Stimulated activated CD4-positive, alpha-beta T cell treated with anti-CD3 and anti-CD28 coated beads, Interleukin-12 subunit alpha, Interleukin-12 subunit beta, amount 100 ng/mL, for 48 hours (primary cell): ENCODE measurements at places on chromosomes 6 and 20.

DNA sequence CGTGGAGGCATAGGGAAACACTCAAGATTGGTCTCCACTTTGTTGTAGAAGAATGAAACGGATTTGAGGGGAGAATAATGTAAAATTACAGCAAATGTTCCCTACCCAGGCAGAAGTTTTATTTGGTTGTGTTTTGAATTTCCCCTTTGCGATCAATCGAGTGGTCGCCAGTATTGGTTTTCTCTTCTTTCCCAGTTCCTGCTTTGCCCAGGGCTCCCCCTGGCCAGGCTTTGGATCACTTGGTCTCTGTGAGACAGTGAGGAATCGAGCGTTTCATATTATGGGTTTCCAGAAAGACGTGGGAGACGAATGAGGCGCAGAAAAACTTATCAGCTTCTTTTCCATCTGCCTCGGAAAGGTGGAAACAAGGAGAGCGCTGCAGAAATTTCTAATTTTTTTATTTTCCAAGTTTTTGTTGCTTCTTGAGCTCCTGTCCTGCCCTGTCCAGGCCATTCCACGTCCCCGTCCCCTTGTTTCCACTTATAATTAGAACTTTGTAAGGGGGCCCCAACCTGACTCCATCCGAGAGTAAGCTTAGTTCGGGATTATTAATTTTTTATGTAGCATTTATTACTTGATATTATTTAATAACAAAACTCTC lies 7.5 kb upstream of the TBX18 start:
- DNase-seq = no peak

- DNase-seq = no peak
These were observed 3.6 kb upstream of the HINT3 start for GRCh38 chr6:125952764-125953501.

DNA sequence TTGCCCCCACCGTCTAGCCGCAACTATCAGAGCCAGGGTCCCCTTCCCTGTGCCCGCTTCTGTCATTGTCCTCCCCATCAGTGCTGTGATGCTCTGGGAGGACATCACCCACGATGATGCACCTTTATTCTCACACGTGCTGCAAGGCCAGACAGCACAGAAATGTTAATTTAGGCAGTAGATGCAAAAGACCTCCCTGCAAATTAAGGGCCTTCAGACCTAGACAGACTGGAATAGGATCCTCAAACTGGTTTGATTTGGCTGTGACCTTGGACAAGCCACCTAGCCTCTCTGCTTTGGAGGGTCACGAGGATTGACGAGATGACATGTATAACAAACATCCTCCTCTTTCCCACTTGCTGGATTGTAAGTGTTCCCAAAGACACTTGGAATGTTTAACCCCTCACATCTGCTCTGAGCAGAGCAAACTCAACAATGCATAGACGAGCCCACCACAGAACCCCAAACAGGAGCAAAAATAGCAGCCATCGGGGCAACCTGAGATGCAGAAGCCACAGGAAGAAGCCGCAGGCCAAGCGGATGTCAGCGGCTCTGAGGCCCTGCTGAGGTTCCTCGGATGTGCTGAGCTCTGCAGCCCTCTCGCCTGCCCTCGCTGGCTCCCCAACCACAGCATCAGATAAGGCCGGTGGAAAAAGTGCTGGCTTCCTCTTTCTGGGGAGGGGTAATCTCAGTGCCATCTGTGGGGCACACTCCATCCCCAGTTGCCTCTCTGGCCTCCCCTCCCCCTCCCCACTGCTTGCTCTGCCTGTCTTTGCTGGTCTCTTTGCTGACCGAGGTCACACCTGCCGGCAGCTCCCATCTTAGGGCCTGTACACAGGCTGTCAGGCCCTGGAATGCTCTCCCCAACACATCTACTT lies 35.3 kb downstream of the TOX2 start:
- DNase-seq = peak; percentile 43

- DNase-seq = no peak
These were observed 28.4 kb downstream of the PAQR8 start for GRCh38 chr6:52390361-52390727.

GRCh38 chr6:31422587-31422986 lies 19.2 kb downstream of the MICA start:
- no peak for DNase-seq

DNA sequence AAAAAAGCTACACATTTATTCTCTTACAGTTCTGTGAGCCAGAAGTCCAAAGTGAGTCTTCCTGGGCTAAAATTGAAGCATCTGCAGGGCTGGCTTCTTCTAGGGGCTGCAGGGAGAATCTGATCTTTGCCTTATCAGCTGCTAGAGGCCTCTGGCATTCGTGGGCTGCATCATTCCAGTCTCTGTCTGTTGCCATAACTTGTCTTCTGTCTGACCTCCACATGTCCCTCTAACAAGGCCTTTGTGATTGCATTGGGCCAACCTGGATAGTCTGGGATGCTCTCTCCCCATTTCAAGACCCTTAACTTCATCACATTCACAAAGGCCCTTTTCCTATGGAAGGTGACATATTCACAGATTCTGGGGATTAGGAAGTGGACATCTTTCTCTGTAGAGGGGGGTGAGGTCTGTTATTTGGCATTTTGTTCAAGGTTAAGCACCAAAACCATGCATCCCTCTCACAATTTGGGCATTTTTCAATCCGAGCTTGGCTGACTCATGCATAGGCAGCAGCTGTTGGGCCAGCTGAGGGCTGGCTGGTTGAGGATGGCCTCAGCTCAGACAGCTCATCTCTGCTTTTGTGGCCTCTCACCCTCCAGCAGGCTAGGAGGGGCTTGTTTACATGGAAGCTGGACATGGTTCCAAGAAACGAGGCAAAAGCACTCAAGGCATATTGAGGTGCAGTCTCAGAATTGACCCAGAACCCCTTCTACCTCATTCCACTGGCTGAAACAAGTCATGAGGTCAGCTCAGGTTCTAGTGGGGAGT lies 116.1 kb upstream of the NXT1 start:
- DNase-seq = no peak

DNA sequence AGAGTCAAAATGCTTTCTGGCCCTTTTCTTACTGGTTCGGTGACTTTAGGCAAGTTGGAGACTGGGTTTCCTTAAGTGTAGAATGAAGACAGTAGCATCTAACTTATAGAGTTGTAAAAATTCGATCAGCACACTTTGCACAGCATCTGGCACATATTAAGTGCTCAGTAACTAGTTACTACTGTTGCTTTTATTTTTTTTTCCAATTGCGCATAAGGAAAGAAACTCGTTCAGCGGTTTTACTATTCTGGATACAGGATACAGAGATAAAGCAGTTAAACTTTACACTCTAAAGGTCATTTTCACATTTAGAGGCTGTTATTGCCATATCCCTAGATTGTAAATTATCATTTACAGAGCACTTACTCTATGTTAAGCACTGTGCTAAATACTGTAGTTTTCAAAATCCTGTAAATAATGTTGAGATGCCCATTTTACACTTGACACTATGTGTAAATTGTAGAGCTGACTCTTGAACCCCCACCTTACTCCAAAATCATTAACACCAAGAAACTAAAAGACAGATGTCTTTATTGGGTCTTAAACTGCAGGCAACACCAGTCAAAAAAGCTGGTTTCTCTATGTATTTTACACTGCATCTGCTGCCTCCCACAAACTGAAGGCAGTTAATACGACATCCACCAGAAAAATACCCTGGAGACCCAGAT lies 886 bp downstream of the ROMO1 start:
- DNase-seq = no peak

- no peak for DNase-seq
These were observed 73.4 kb downstream of the FAM229B start for GRCh38 chr6:112160745-112161144.

GRCh38 chr20:62780696-62781095 lies 15.6 kb upstream of the MRGBP start:
- no peak for DNase-seq

- DNase-seq = no peak
These were observed 96.2 kb downstream of the OTOR start for GRCh38 chr20:16844406-16844805.

GRCh38 chr6:120304223-120304622 lies 954.7 kb upstream of the MAN1A1 start:
- no peak for DNase-seq

GRCh38 chr6:6123803-6124202 lies 117.1 kb upstream of the NRN1 start:
- no peak for DNase-seq

- no peak for DNase-seq
These were observed 63.4 kb downstream of the VEGFA start for GRCh38 chr6:43833223-43833995.

DNA sequence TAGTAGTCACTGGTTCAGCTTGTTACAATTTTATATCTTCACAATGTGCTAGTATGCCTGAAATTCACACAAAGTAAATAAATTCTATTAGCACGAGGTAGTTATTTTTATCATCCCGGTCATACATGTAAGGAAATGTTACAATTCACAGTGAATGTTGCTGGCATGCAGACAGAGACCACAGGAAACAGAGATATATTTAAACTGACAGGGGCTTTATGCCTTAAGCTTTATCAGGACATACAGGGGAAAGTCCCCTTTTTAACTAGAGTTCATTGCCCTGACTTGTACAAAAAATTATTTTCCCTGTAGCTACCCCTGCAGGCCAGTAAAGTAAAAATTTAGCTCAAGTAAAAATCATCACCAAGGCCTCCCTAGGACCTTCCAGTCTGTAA lies 712.0 kb upstream of the NRSN1 start:
- no peak for DNase-seq

- DNase-seq = peak; percentile 71
These were observed 1.2 kb downstream of the STK35 start for GRCh38 chr20:2102585-2103460.

- DNase-seq = peak; percentile 2
These were observed 157.8 kb upstream of the PREP start for GRCh38 chr6:105560611-105561066.

DNA sequence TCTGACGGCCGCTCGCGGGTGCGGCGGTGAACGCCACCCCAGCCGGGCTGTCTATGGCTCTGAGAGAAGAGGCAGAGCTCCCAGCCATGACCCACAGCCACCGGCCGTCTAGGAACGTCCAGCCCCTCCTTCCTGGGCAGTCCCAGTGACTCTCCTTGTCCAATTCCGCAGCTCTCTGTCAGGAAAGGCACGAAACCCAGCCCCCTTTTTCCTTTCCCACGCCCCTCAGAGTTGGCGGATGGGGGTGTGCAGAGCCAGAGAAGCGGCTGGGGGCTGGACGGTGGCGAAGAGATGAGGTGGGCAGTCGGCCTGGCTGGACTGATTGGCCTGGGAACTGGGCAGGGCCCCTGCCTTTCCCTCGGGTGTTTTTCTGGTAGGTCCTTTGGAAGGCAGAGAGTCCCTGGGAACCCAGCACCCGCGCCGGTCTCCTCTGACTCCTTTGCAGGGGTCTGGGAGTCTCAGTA lies 1.5 kb downstream of the EBF4 start:
- DNase-seq = no peak

DNA sequence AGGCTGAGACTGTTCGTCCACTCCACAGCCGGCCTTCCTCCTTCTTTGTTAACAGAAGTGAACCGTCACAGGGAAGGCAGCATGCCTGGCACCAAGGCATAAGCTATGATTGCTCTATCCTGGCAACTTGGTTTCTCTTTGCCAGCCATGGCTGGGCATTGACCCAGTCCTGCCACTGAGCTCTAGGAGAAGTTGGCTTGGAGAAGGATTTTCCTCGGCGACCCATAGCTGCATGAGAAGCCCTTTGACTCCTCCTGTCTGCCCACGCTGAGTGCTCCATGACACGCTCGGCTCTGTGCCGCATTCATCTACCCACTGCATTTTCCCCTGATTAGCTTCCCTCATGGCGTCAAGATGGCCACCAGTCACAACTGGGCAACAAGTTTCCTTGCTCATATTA lies 111.8 kb upstream of the EXOC2 start:
- DNase-seq = no peak

DNA sequence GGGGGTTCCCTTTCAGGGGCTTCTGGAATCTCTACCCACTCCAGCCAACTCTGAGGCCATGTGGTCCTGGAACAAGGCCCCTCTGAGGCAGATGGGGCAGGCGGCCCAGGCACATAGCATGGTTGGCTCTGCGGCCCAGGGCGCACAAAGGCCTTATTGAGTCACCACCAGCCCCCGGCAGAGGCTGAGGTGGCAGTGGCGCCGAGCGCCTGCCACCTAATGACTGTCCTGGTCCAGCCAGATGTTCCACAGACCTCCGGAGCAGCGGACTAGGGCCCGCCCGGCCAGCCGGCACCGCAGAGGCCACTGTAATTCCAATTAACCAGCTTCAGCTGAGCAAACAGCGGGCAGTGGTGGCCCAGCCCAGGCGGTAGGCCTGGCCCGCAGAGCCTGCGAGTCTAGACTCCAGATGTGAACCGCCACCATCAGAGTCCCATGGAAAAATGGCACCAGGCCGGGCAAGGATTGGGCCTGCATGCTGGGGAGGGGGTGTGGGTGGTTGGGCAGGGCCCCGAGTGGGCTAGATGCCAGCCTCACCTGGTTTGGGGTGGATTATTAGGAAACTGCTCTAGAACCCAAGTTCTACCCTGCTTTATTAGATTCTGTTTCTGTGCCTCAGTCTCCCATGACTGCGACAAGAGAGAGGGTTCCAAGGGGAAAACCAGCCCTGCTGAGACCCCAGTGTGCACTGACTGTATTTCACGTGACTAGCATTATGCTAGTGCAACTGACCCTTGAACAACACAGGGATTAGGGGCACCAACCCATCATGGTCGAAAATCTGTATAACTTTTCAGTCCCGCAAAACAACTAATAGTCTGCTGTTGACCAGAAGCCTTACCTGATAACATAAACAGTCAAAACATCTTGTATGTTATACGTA lies 34.1 kb upstream of the ID1 start:
- DNase-seq = no peak

DNA sequence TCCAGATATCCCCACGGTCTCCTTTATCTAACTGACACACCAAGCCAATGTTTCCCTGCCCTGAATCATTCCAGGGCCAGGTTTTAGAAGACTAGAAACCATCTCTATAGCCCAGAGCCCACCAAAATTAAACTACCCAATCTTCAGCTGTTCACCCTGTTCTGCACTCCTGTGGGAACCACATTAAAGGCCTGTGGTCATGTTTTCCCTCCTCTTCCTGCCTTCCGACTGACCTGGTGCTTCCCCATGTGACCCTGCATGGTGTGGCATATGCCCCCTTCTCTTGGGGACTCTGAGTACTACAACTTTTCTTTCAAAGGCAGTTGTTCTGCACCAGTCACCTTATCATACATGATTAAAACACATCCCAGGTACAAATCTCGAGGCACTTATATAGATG lies 155.0 kb downstream of the TMEM200A start:
- DNase-seq = no peak

GRCh38 chr6:129598244-129599187 lies 111.5 kb downstream of the ARHGAP18 start:
- DNase-seq = peak; percentile 56

DNA sequence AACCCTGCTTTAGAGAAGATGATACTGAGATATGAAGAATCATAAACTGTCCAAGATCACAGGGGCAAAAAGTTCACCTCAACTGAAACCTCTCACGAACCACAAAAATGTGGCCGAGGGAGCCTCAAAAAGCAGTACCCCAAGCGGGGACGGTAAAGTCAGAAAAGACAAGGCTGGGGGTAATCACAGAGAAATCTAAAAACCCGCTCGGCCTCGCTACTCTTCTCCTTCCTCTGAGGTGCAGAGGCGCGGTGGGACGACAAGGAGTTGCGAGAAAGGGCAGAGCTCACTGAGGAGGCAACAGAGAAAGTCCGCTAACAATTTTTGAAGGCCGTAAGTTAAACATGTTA lies 356 bp upstream of the IRAK1BP1 start:
- DNase-seq = no peak
